ENCODE measurements at places on chromosomes 1 and 21.
A peak's percentile ranks its signal among the peaks of the same experiment; 100 is the strongest.

DNA sequence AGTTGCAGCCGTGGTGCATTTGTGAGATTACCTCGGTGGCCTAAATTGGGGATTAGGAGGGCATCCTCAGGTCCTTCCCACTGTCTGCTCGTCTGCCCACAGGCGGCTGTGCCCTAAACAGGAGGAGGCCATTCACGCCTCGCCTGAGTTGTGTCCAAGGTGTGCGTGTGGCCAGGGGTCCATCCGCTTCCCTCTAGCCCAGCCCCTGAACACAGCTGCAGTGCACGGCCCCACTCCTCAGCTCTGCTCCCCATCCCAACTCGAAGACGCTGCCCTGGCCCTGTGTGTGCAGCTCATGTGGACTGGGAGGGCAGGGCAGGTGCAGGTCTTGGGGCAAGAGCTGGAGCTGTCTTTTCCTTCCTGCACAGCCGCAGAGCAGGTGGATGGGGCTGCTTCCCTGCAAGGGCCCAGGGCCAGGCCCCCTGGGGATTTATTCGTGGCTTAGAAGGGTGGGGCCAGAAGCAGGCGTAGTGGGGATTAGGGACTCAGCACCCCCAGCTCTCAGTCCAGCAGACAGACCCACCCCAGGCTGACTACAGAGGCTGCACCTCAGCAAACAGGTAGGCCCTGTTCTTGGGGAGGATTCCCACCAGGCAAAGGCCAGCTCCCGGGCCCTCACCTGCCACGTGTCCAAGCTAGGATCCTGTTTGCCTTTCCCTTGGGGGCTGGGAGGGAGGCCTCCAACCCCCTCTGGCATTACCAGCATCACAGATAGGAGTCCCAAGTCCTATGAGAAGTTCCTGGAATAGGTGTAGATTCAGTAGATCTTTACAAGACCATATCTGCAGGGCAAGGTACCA lies 4.3 kb downstream of the GUK1 start:
- DNase-seq: no peak

DNA sequence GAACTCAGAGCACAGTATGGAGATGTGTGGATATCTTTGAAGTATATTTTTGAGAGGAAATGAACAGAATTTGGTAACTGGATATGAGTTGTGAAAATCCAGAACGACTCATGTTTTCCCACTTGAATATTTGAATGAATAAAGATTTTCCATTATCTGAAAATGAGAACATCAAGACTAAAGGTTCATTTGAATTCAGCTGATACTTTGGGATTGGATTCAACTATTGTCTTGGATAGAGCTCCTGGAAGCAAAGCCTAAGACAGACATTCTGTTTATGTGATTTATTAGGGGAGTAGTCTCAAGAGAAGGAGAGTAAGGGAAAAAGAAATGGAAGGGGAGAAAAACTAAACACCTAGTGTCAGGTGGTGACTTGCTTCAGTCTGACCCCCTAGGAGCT lies 256.0 kb upstream of the LYPLAL1 start:
- no peak for DNase-seq

DNA sequence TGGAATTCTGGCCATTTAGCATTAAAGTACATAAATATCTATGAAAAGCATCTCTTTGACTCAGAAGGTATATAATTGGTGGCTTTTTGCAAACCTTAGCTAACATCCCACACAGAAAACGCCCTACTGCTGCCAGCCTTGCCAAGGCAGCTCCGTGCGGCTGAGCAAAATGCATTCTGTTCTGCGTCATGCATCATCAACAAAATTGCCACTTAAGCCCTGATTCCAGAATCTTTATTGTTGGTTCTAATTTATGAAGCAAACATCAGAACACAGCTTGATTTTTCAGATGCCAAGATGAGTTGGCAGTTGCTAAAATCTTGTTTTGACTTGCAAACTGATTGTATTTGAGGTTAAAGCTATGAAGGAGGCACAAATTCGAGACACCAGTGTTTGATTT lies 314.9 kb upstream of the DEPDC1 start:
- no peak for DNase-seq

- no peak for DNase-seq
Observed at GRCh38 chr1:192266645-192267044, 50.1 kb upstream of the RGS21 start.

DNA sequence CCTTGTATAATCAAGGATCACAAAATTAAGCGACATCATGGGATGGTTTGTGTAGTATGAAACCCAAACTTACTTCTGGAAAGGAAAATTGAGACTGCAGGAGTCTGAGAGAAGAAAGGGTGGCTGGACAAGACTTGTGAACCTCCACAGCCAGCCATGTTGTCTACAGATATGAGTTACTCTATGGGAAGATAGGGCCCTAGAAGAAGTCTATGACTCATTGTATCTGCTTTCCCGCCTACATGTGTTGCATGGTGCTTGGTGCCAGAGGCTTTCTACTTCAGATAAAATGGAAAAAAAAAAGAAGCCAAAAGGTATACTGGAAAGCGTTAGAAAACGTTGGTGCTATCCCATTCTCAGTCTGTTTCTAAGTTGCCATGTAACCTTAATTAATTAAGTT lies 18.7 kb upstream of the OR6N2 start:
- DNase-seq: no peak

- DNase-seq: peak; percentile 58
Observed at GRCh38 chr21:45104560-45104959, 30.2 kb downstream of the ADARB1 start.

All from kidney tubule cell (primary cell).